ENCODE measurements at places on chromosomes 12 and 14. TPM values are rescaled to one million over a fixed set of nuclear protein-coding genes. Genes with fewer than 3 reads are reported as not detected.
A peak's percentile ranks its signal among the peaks of the same experiment; 100 is the strongest.

GRCh38 chr12:2654311-2654710 is 140.5 kb upstream of the FKBP4 start:
- DNase-seq: no peak

- peak; percentile 29 for DNase-seq
Observed at GRCh38 chr12:108633081-108633533, 587 bp downstream of the SELPLG start.

Gene OVCH1
- not detected for total RNA-seq

Gene SYT1
- total RNA-seq: not detected

- DNase-seq: no peak
Observed at GRCh38 chr12:116384691-116385485, 107.4 kb upstream of the MED13L start.

DNA sequence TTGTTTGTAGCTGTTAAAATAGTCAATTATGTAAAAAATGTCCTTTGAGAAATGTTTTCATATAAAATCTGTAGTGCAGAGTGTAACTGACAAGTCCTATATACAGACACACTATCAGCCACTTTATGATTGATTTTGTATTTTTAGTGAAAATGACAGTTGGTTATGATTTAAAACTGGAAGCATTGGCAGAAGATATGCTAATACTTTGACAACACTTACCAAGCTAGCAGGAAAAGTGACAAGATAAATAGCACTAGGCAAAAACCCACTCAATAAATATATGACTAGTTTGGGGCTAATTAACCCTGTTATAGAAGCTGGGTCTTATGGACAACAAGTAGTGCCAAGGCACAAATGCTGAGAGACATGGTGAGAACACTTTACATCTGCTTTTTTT is 772.9 kb upstream of the NOVA1 start:
- no peak for DNase-seq

DNA sequence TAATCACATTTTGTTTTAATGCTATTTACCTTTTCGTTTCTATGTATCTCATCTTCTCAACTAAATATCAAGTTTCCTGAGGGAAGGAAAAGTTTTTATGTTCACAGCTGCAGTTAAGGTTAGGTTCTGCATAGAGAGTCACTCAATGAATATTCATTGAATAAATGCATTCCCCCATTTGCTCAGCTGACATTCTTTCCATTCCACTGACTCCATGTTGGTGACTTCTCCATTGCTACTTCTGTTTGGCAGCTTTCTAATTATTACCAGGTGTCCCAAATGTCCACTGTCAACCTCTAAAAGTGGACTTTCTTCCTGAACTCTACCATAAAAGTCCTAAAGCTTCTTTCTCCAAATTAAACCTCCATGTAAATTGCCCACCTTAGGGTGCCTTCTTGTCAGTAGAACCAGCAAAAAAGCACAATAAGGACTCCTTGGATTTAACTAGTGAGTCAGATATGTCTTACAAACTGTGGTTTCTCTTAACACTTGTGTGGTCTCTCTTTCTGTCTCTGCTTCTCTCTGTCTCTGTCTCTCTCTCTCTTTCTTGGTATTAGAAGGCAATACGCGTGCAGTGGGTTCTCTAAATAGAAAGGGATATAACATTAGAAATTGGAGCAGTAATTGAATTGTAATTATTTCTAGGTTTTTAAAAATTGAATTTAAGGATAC is 85.9 kb downstream of the TMEM117 start:
- DNase-seq: no peak

Gene TTC8
- 1.8 TPM for total RNA-seq

GRCh38 chr12:11677093-11677492 is 27.6 kb downstream of the ETV6 start:
- no peak for DNase-seq

Gene COX8C
- not detected for total RNA-seq

- no peak for DNase-seq
Observed at GRCh38 chr12:124940143-124940392, 25.6 kb upstream of the UBC start.

Gene SSTR1
- total RNA-seq: not detected

DNA sequence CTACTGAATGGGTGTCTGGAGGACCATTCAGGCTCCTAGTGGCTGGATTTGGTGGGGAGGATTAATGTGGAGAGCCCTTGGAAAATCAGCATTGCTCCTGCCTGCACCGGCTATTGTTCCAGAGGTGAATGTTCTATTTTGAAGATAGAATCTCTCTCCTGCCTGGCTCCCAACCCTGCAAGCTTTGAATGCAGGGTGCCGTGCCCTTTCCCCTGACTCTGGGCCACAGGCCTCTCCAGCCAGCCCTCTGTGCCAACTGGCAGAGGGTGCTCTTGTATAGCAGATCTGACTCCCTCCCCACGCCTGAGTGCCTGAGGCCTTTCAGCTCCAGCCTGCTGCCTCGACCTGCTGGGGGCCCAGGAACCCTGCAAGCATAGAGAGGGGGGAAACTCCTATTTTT is 106.8 kb downstream of the TMEM260 start:
- no peak for DNase-seq

Gene C14orf119
- total RNA-seq: 49.2 TPM

DNA sequence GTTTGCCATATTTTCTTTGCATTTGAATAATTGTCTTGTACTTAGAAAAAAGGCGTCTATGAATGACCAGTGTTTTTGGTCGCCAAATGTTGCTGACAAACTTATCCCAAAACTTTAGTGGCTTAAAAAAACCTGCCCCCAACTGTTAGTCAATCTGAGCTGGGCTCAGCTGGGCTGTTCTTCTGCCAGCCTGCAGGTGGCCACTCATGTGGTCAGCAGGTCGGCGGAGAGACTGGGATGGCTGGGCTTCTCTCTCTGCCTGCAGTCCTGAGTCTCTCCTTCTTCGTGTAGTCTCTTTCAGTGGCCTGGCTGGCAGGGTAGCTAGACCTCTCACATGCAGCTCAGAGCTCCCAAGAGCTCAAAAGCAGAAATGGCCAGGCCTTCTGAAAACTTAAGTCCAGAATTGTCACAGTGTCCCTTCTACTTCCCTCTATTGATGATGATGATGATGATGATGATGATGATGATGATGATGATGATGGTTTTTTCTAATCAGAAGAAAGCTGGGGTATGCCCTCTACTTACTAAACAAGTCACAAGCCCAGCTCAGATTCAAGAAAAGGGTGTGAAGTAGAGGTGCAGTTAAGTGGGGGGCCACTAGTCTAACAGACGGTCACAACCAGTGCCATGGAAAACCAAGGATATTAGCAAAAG is 87.9 kb downstream of the PTPN11 start:
- DNase-seq: no peak

GRCh38 chr14:105939810-105940508 is 413.6 kb downstream of the TMEM121 start:
- DNase-seq: peak; percentile 42

DNA sequence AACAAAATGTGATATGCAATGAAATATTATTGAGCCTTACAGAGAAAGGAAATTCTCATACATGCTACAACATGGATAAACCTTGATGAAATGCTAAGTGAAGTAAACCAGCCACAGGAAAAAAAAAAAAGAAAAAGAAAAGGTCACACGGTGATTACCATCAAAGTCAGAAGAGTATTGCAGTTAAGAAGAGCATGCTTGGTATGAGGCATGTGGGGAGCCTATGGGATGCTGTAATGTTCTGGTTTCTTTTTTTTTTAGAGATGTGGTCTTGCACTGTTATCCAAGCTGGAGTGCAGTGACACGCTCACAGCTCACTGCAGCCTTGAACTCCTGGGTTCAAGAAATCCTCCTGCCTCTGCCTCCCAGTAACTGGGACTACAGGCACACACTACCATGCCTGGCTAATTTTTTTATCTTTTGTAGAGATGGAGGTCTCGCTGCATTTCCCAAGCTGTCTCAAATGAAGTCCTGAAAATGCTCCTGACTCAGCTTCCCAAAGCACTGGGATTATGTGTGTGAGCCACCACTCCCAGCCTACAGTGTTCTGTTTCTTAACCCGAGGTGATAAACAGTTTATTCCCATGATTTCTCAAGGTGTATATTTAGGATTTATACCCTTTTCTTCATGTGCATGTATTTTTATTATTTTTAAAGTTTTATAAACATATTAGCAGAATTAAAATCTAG is 96.2 kb downstream of the SEC23A start:
- no peak for DNase-seq

DNA sequence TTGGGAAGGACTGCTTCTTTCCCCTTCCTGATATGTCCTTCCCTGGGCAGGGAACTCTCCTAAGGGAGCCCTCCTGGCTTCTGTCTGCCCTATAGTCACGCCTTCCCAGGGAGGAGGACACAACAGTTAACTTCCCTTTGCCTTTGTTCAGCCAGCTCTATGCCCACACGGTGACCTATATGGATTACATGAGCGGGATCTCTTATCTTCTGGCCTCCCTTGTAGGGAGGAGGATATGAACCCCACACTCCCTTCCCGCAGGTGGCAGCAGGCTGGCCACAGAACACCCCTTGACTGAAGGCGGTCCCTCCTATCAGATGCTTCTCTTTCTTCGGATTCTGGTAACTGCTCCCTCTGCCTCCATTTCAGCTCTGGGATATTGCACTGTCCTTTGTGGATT is 135.6 kb upstream of the MAX start:
- no peak for DNase-seq

- DNase-seq: no peak
Observed at GRCh38 chr14:76901171-76902055, 75.2 kb downstream of the LRRC74A start.

- no peak for DNase-seq
Observed at GRCh38 chr14:91548108-91548507, 38.0 kb upstream of the PPP4R3A start.

Gene KCNC2
- not detected for total RNA-seq

Gene KLRG1
- total RNA-seq: 12.8 TPM

DNA sequence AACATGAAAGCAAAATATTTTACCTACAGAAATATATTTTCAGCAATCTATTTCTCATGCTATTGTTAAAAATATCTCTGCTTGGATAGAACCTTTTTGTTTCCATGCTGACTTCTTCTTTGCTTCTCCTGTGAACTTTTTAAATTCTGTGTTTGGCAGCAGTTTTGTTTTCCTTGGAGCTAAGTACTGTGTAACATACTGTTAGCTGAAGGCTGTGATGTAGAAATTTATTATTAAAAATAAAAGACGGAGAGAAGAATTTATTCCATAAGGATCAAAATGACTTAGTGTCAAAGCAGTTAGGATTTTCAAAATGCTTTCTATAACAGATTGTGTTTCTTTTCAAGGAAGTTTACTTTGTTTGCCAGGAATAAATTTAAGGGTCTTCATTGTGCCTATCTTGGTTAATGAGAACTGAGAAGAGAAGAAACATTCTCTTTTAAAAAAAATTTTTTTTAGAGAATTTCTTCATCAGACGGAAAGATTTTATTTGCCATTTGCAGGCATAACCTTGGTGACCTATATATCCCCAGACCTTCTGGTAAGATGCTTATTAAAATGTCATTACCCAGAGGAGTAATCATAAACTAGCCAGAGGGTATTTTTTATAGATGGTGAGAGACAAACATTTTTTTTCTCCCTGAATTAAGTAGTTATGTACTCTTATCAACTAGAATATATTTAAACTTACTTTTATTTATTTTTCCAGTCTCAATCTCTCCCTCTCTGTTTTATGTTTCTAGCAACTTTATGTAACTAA is 147.1 kb upstream of the SLCO1C1 start:
- no peak for DNase-seq

DNA sequence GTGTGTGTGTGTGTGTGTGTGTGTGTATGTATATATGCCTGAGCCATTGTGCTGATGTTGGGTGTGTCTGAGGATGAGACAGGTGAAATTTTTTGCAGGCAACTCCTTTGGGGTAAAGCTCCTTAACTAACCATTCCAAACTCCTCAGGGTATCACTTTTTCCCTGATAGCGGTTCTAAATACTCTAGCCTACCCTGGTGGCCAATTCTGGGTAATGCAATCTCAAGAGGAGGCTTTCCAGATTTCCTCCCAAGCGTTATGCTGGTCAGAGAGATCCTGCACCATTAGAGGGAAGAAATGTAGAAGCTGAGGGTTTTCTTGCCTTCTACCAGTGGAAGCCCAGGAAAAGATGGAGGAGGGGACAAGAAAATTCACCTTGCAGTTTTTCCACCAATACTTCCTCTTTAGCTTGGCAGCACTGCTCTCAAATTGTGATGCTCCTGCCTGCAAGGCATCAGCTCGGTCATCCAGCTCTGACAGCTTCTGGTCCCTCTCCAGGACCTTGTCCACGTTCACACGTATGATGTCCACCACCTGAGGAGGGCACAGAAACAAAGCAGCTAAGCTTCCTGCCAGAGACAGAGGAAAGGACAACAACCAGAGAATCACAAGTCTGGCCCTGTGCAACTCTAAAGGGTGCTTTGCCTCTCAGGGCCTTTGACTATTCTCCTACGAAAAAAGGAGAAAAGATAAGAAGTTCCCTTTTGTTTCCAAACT is 4.9 kb downstream of the VAMP1 start:
- no peak for DNase-seq

Gene MLEC
- total RNA-seq: 81.1 TPM

Gene IL31
- total RNA-seq: not detected

Gene TRPV4
- not detected for total RNA-seq

- DNase-seq: no peak
Observed at GRCh38 chr14:35114036-35114435, 7.8 kb downstream of the PPP2R3C start.

Gene MORN3
- 4.2 TPM for total RNA-seq

DNA sequence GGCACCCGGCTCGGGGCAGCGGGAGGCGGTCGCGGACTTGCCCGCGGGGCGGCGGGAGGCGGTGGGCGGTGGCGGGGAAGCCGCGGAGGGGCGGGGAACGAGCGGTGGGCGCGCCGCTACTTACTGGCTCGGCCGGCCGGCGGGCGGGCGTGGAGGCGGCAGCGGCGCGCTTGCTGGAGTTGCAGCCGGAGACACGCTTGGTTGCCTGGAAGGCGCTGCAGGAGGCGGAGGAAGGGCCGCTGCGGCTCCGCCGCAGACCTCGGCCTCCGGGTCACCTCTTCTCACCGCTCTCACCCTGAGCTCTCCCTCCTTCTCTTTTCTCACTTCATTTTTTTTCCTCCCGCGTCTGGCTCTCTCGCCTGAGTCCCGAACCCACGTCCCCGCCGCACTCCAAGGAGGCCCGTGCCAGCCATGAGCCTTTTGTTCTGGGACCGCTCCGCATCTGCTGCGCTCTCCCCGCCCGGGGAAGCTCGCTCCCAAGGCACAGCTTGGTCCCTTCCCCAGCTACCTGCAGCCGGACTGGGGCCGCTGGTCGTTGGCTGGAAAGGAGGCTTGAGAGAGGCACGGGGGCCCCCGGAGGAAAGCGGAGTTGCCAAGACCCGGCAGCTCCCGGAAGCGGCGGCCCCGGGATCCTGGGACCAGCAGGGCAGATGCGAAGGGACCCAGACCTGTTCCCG is 592 bp upstream of the KCNK10 start:
- no peak for DNase-seq
